ENCODE measurements at places on chromosomes 2 and 18.

- DNase-seq = no peak
These were observed 56.2 kb downstream of the BIN1 start for GRCh38 chr2:127050803-127051115.

- no peak for DNase-seq
These were observed 464.2 kb upstream of the NRP2 start for GRCh38 chr2:205218056-205218455.

GRCh38 chr18:66662632-66663031 lies 58.7 kb upstream of the CDH19 start:
- no peak for DNase-seq

- no peak for DNase-seq
These were observed 261.1 kb downstream of the KCNE4 start for GRCh38 chr2:223313101-223313500.

- no peak for DNase-seq
These were observed 384.2 kb upstream of the SALL3 start for GRCh38 chr18:78595453-78595852.

Data from C1 segment of cervical spinal cord (tissue), 14 donors.